ENCODE measurements at places on chromosomes 7 and 10. TPM values are rescaled to one million over a fixed set of nuclear protein-coding genes. Genes with fewer than 3 reads are reported as not detected.

GRCh38 chr10:127033216-127034033, 128.2 kb downstream of the DOCK1 start:
- no peak for DNase-seq

GRCh38 chr10:89207181-89207800, at the start of gene CH25H:
TSS of gene CH25H (minus strand) at chr10:89207317. CDS start at chr10:89207292, 25 bp downstream.
- DNase-seq = no peak

Gene RADIL
- polyA plus RNA-seq = 0.63 TPM

Gene DYNC1I1
- 0.21 TPM for polyA plus RNA-seq

Gene SCD
- 2.1 TPM for polyA plus RNA-seq

Gene TRPV5
- polyA plus RNA-seq = 0.03 TPM
